DMS 273 treated with DMSO at 0.1 percent for 48 hours (cell line): ENCODE measurements at places on chromosomes 3 and 15.
A peak's percentile ranks its signal among the peaks of the same experiment; 100 is the strongest.

DNA sequence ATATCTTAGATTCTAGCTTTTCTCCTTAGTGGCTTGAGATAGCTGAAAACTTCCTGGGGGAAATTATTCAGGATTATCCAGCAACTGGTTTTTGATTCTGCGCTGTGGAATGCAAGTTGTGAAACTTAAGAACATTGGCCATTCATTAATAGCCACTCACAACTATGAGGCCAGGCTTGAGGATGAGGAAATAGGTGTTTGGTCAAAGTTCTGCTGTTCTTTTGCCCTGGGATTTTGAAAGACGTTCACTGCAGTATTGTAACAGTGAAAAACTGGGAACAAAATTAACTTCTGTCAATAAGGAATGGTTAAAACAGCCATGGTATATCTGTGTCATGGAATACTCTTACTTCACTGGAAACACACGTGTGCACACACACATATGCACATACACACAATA, 44.1 kb downstream of the CTXND1 start:
- DNase-seq: no peak

DNA sequence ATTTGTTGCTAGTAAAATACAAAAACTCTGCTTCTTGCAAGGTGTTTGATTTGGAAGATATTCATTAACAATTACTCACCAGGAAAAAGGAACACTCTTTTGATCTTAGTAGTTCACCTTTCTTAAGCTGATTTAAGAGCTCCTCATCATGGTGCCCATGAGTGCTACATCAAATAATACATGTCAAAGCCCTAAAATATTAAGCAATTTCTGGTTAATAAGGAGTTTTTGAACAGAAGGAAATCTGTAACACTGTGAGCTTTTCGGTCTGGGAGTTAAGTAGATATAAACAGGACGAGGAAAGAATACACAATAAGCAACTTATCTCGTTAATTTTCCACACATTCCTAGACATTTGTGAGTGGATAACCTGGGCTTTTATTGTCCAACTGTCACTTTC, 83.9 kb upstream of the DCBLD2 start:
- DNase-seq: no peak

GRCh38 chr3:10281951-10282350, 10.8 kb downstream of the GHRL start:
- DNase-seq: no peak

- no peak for DNase-seq
Measured at GRCh38 chr3:37640636-37641375, 220.9 kb upstream of the CTDSPL start.

GRCh38 chr3:37703626-37704025, 158.1 kb upstream of the CTDSPL start:
- no peak for DNase-seq

GRCh38 chr3:115350606-115351005, 203.5 kb upstream of the ZBTB20 start:
- DNase-seq: no peak

DNA sequence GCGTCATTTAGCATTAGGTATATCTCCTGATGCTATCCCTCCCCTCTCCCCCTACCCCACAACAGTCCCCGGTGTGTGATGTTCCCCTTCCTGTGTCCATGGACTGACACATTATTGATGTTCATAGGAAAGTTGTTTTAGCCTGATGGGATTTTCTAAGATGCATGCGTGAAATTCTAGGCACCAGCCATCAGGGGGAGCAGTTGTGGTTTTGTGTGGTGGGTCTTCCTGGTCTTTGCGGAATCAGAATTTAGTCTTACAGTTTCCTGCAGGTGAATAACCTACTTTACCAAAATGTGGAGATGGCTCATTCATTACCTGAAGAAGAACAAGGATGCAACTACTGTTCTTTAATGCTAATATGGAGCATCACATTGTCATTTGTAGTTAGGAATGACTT, 455.0 kb upstream of the THBS1 start:
- peak; percentile 16 for DNase-seq

- no peak for DNase-seq
Measured at GRCh38 chr3:130609166-130609979, 92.4 kb downstream of the COL6A6 start.

DNA sequence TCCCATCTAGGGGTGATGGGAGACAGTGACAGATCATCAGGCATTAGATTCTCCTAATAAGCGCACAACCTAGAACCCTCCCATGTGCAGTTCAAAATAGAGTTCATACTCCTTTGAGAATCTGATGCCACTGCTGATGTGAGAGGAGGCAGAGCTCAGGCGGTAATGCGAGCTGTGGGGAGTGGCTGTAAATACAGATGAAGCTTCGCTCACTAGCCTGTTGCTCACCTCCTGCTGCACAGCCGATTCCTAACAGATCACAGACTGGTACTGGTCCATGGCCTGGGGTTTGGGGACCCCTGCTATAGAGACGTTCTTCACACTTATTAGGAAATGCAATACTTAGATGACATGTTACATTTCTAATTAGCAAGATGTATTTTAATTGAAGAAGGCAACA, 154.4 kb downstream of the CBLB start:
- DNase-seq: no peak

DNA sequence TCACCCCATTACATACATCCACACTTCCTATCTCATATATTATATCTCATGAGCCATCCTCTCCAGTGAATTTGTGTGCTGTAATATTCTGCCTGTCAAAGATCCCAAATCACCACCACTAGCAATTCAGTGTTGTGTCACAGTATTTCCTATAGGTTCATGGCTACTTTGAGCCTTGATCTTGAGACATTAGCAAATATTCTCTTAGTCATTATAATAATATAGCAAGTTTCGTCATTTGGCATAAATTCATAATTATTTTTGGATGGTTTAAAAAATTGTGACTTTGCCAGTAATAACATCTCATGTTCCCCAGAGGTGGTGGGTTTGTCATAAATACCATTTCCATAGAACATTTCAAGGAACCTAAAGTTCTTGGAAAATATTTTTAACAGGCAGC, 47.7 kb downstream of the CMSS1 start:
- no peak for DNase-seq

DNA sequence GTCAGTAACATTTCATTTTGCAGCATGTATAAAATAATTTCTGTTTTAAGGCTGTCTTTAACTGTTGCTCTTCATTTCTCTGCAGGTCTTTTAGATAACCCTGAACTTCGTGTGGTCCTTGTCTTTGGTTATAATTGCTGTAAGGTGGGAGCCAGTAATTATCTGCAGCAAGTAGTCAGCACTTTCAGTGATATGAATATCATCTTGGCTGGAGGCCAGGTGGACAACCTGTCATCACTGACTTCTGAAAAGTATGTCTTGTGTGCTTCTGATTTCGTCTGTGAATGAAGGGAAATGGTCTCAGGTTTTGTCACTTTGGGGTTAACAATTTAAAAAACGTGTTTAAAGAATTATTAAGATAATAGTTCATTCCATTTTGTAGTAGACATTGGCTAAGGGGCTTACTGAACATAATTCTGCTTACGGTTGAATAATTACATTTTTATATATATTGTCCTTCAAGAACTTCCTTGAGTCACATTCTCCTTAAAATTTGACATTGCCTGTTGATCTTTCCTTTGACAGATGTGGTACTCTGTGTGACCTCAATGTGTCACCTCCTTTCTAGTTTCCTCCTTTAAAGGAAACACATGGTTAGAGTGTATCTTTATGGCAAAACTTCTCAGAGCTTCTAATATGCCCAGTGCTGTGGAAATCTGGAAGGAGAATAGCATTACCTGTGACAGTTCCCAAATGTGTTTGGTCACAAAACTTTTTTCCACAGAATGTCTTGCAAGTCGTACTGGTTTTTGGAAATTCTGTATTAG, 26.3 kb downstream of the FBXO22 start:
- no peak for DNase-seq

- no peak for DNase-seq
Measured at GRCh38 chr3:15319575-15319974, 12.8 kb downstream of the SH3BP5 start.

- DNase-seq: no peak
Measured at GRCh38 chr15:29135702-29136646, 133.6 kb downstream of the NSMCE3 start.

- no peak for DNase-seq
Measured at GRCh38 chr3:172070269-172070668, 30.9 kb downstream of the FNDC3B start.

GRCh38 chr15:23750776-23751175, 63.7 kb upstream of the NDN start:
- DNase-seq: no peak

DNA sequence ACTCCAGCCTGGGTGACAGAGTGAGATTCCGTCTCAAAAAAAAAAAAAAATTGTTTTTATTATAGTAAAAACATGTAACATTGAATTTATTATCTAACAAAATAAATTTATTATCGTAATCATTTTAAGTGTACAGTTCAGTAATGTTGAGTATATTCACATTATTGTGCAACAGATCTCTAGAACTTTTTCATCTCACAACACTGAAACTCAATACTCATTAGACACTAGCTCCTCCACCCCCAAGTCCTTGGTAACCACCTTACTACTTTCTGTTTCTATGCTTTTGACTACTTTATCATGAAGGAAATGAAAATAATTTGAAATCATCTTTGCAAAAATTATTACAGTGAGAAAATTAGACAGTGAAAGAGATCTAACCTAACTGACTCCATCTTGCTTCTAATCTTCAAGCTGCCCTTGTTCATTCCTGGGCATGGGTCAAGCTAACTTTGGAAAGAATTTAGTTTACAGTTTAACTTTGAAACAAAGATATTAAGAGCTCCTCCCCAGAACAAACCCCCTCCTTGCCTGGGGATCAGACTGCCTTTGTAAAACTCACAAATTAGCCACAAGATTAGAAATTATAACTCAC, 15.0 kb upstream of the FYCO1 start:
- DNase-seq: no peak

DNA sequence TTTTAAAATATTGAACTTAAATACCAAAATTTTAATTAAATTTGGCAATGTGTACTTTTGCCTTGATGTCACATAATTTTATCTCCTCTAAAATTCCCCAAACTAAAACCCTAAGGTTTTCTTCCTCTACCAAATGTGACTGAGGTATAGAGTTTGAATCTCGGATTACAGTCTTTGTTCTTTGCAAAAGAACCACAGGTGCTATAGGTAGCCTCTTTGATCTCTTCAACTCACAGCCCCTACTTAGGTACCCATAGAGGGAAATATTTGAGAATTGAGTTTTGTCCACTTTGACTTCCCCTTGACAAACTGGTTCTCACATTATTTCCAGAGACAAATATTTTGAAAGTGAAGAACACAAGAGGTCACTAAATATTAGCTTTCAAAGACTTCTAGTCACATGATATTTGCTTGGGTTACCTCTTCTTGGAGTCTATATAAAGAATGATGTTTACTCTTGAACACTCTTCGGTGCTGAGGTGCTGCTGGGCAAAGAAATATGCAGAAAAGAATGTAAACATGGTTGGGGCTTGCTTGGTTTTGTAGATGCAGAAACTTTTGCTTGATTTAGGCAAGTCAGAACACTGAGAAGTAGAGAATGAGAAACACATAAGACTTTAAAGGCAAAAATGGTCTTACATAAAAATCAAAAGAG, 120.8 kb upstream of the MCTP2 start:
- DNase-seq: no peak

GRCh38 chr3:128559486-128560225, 66.7 kb upstream of the GATA2 start:
- DNase-seq: no peak

DNA sequence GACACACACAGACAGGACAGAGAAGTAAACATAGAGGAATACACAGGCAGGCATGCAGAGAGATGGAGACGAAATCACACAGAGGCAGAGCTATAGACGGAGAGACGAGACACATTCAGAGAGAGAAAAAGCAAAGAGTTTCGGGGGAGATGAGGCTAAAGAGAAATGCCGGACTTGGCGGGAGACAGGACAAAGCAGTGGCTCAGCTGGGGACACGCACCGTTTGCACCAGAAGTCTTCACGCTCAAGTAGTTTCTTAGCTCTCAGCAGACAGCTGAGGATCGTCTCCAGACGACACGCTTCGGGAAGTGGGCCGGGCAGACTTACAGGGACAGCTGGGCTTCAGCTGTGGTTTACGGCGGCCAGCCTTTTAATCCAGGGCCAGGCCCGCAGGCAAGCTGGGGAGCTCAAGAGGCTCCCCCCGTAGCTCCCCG, 56.2 kb upstream of the DLG1 start:
- DNase-seq: no peak

DNA sequence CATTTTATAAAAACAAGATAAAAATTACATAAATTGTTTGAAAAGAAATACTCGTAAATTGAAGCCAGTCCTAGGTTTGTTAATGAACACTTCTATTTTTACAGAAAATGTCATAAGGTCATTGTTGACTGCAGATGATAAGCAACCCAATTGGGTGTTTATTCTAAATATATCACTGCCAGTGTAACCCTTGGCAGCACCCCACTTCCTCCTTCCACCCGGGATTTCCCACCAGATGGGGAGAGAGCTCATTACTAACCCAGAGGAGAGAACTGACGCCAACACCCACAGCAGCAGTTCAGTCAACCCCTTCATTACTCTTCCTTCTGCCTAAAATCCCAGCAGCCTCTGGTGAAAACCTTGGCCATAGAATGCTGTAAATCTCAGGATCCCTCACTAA, 307.6 kb downstream of the GAP43 start:
- no peak for DNase-seq

GRCh38 chr3:171393032-171393744, 67.0 kb downstream of the TNIK start:
- DNase-seq: peak; percentile 75

DNA sequence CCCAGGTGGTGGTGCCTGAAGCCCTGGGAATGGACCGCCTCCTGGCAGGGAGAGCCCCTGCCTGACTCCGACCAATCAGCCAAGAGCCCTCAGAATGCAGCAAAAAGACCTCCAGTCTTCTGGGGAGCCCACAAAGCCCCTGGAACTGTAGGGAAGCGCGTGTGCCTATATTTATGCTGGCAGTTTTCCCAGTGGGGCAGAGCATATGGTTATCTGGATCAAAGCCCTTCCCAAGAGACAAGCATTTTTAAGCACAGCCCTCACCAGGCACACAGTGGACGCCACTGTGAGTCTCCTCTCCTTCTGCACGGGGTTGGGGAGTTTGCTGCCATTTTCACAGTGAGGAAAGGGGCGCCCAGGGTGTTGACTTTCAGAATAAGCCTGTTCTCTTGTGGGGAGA, 80.9 kb upstream of the RPL32 start:
- peak; percentile 71 for DNase-seq

DNA sequence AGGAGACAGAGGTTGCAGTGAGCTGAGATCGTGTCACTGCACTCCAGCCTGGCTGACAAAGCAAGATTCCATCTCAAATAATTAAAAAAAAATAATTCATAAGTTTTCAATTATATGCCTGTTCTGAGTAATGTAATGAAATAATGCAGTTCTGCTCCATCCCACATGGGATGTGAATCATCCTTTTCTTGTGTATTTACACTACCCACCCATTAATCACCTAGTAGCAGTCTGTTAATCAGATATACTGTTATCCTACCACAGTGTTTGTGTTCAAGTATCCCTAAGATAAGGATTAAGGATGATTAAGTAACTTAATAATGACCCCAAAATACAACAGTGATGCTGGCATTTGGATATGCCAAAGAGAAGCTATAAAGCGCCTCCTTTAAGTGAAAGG, 38.8 kb downstream of the PIGB start:
- no peak for DNase-seq

GRCh38 chr3:149214702-149215101, 6.9 kb downstream of the CP start:
- DNase-seq: no peak

GRCh38 chr3:8767667-8768363, 1.6 kb downstream of the OXTR start:
- DNase-seq: no peak

- no peak for DNase-seq
Measured at GRCh38 chr15:38127306-38127771, 125.3 kb upstream of the SPRED1 start.

GRCh38 chr15:71575474-71576045, 234.8 kb upstream of the NR2E3 start:
- DNase-seq: no peak
